ENCODE measurements at places on chromosomes 2 and 18.

DNA sequence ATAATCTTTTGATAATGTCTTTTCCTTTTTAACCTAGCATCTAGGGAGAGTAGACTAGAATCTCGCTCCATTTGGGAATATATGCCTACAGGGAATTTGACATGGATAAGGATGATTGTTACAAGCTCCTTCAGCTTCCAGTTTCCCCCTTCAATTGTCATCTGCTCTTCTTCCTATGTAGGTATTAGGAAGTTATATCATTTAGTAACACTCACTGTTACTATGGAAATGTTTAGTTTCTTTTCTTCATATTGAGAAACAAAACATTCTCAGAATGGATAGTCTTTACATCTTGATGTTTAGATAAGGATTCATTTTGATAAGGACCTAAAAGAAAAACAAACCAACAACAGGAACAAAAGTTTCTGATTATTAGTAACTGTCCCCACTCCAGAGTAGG lies 127.6 kb downstream of the PHLPP1 start:
- DNase-seq, result no peak

- DNase-seq, result no peak
Measured at GRCh38 chr2:74471332-74472065, 981 bp downstream of the MRPL53 start.

- no peak for DNase-seq
Measured at GRCh38 chr2:241844066-241844728, 14.5 kb downstream of the PDCD1 start.

- DNase-seq, result no peak
Measured at GRCh38 chr2:225310745-225311144, 88.8 kb upstream of the NYAP2 start.

DNA sequence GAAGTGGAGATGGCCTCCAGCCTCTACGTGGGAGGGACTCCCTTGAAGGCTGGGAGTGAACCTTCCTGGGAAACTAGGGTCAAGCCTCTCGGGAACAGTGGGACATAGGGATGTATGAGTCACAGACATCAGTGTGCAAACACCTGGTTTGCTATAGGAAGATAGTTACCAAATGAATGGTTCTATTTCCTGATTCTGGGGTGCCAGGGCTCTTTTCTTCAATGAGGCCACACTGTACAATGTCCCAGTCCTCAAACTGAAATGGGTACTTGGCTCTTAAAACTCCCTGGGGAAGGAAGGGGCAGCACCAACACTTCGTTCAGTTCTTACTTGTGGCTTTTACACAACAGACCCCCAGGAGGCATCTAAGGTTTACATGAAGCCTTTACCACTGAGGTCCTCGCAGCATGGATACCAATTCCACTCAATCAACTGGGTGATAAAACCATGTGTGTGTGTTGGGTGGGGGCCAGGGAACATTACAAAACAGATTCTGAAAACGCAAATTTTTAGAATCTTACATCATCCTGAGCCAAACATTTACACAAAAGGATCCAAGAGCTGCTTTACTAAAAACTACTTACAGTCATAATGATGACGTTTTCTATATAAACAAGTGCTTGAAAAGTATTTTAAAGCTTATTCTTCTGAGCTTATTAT lies 10.4 kb downstream of the ERFE start:
- DNase-seq, result no peak
